ENCODE measurements at places on chromosomes 3 and 15.

- DNase-seq: no peak
Measured at GRCh38 chr3:39264053-39264452, 15.8 kb downstream of the CX3CR1 start.

DNA sequence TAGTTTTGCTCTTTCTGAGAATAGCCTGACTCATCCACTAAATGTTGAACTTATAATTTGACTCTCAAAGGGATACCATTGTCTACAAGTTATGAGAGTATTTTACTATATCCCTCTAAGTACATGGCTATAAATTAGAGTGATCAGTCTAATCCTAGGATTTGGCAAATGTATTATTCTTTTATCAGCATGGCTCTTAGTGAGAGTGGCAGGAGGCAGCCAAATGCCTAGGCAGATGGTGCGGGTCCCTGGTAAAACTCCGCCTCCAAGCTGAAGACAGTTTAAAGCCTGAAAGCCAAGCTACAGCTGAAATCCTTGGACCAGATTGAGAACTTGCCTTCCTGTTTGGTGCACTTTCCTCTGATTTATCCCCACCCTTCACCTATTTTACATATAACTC is 631.8 kb downstream of the SQOR start:
- no peak for DNase-seq

GRCh38 chr3:5349343-5349742 is 161.8 kb downstream of the EDEM1 start:
- DNase-seq: no peak

GRCh38 chr3:187689984-187690383 is 12.4 kb downstream of the RTP2 start:
- no peak for DNase-seq

GRCh38 chr3:128379367-128380160 is 87.1 kb downstream of the DNAJB8 start:
- DNase-seq: no peak

DNA sequence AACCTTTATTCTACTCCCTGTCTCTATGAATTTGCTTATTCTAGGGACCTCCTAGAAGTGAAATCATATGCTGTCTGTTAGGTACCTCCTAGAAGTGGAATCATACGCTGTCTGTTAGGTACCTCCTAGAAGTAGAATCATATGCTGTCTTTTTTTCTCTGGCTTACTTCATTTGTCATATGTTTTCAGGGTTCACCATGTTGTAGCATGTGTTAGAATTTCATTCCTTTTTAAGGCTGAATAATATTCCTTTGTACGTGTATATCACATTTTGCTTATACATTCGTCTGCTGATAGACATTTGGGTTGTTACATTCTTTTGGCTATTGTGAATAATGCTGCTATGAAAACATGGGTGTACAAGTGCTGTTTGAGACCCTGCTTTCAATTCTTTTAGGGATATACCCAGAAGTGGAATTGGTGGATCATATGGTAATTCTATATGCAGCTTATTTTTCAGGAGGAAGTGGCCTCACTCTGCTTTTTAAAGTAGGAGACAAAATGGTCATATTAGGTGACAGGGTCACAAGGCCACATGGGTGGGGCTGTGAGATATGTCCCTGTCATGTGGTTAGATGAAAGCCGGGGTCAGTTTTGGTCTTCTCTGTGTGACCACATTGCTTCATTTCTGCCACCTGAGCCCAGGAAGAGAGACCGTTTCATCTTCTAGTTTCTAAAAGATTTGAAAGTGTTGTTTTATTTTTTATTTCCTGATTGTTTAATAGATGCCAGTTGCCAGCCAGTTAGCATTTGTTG is 76.7 kb downstream of the FLNB start:
- no peak for DNase-seq

GRCh38 chr3:29311795-29312194 is 30.9 kb downstream of the RBMS3 start:
- DNase-seq: no peak

All from stimulated activated CD4-positive, alpha-beta T cell treated with anti-CD3 and anti-CD28 coated beads, Interleukin-12 subunit alpha, Interleukin-12 subunit beta, amount 100 ng/mL, for 4 hours (primary cell).